ENCODE measurements at places on chromosomes 4 and X. TPM values are rescaled to one million over a fixed set of nuclear protein-coding genes. Genes with fewer than 3 reads are reported as not detected.

GRCh38 chr4:111873801-111874200 is 271.5 kb upstream of the FAM241A start:
- no peaks in the 10 kb centered on the region for H3K4me1 ChIP-seq
- no peaks in the 10 kb centered on the region for H3K27me3 ChIP-seq
- no peak overlapping the region for H3K27ac ChIP-seq
- no peak for DNase-seq
- H3K36me3 ChIP-seq = no peaks in the 10 kb centered on the region
- no peak overlapping the region for H3K4me3 ChIP-seq

DNA sequence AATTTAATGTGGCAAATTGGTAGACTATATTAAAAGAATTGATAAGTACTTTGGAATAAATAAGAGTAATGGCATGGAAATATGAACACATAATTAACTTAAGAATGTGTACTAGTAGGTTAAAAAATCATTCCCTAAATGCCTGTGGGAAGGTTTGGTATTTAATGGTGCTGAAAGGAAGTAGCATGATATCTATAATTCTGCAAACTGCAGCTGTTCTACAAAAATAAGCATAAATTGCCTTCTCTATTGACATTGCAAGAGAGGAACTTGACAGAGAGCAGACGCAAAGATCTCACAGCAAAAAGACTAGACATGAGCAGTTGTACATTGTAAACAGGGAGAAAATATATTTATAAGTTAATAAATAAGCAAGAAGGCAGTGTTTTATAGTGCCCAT is 752.5 kb upstream of the PCDH10 start:
- no peaks in the 10 kb centered on the region for H3K27me3 ChIP-seq
- H3K4me3 ChIP-seq = no peak overlapping the region
- no peak overlapping the region for H3K27ac ChIP-seq
- no peaks in the 10 kb centered on the region for H3K36me3 ChIP-seq
- no peaks in the 10 kb centered on the region for H3K4me1 ChIP-seq

Gene UGT2B7
- 0.96 TPM for total RNA-seq

GRCh38 chrX:26778320-26778888 is 562.4 kb downstream of the MAGEB5 start:
- no peak overlapping the region for H3K27ac ChIP-seq
- H3K27me3 ChIP-seq = no peaks in the 10 kb centered on the region
- no peak for DNase-seq
- no peak overlapping the region for H3K4me3 ChIP-seq
- no peaks in the 10 kb centered on the region for H3K36me3 ChIP-seq
- no peaks in the 10 kb centered on the region for H3K4me1 ChIP-seq

DNA sequence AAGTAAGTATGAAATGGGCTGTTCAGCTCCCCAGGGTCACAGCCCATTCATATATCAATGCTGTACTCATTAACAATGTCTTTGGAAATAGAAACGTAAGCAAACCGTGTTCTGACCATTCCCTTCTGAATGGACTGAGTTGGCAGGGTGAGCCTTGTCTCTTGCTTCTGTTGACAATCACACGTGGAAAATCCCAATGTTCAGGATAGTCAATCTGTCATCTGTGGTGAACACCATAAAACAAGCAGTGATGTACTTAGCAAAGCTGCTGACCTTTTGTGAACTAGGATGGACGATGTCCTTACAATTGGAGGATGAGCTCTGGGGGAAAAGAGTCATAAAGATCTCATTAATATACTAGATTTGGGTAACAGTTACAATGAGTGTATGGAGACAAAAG is 109.6 kb upstream of the PAQR3 start:
- H3K27me3 ChIP-seq = no peaks in the 10 kb centered on the region
- H3K4me3 ChIP-seq = no peak overlapping the region
- no peak overlapping the region for H3K27ac ChIP-seq
- no peak for DNase-seq

- no peak for DNase-seq
- H3K4me3 ChIP-seq = no peak overlapping the region
- no peaks in the 10 kb centered on the region for H3K36me3 ChIP-seq
- H3K4me1 ChIP-seq = no peaks in the 10 kb centered on the region
- no peaks in the 10 kb centered on the region for H3K27me3 ChIP-seq
- no peak overlapping the region for H3K27ac ChIP-seq
These were observed 218.7 kb upstream of the JADE1 start for GRCh38 chr4:128590773-128591172.

GRCh38 chr4:185573651-185574199 is 38.4 kb upstream of the PDLIM3 start:
- no peaks in the 10 kb centered on the region for H3K36me3 ChIP-seq
- H3K27me3 ChIP-seq = no peaks in the 10 kb centered on the region
- no peak overlapping the region for H3K4me3 ChIP-seq
- H3K27ac ChIP-seq = no peak overlapping the region
- H3K4me1 ChIP-seq = no peaks in the 10 kb centered on the region

Gene CXorf51A
- total RNA-seq = not detected

Gene GPRIN3
- 25.2 TPM for total RNA-seq

- peaks cover 6% of the 10 kb centered on the region for H3K36me3 ChIP-seq
- no peak for DNase-seq
- H3K4me1 ChIP-seq = peaks cover 3% of the 10 kb centered on the region
- no peak overlapping the region for H3K27ac ChIP-seq
- H3K4me3 ChIP-seq = no peak overlapping the region
- no peaks in the 10 kb centered on the region for H3K27me3 ChIP-seq
These were observed 168.0 kb downstream of the SOWAHB start for GRCh38 chr4:76729980-76730379.

DNA sequence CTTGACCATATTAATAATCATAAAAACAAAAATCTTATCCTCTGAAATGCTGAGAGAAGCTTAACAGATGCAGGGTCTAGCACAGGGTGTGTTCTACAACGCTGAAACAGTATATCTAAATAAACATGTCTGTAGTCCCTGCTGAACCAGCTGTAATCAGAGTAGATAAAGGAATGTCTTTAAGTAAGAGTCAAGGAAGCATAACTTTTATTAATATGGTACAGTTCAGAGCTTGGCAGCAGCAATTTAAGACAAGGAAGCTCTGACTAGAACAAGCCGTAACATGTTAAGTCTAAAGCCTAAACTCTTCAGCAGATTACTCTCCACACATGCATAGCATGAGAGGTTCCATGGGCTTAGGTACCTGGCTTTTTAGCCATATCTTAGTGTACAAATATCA is 36.1 kb downstream of the NFKB1 start:
- DNase-seq = no peak
- peaks cover 32% of the 10 kb centered on the region for H3K36me3 ChIP-seq
- no peaks in the 10 kb centered on the region for H3K4me1 ChIP-seq
- H3K4me3 ChIP-seq = no peak overlapping the region

GRCh38 chr4:171602638-171603355 is 210.4 kb upstream of the GALNTL6 start:
- no peak for DNase-seq
- H3K4me3 ChIP-seq = no peak overlapping the region

DNA sequence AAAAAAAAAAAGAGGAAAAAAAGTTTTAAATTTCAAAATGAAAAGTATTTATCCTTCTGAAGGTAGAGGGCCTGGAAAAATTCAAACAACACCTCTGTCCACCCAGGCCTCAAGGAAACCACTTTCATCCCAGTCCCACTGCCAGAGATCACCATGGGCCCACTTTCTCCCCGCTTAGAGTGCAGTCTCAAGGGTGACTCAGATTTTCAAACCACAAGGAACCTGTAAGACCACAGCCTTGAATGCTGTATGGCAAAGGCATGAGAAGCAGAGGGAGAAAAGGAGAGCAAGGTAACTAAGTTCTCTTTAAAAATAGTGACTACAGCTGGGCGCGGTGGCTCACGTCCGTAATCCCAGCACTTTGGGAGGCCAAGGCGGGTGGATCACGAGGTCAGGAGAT is 87.9 kb upstream of the PACRGL start:
- no peak overlapping the region for H3K4me3 ChIP-seq
- peaks cover 10% of the 10 kb centered on the region for H3K4me1 ChIP-seq
- DNase-seq = no peak
- H3K27me3 ChIP-seq = no peaks in the 10 kb centered on the region

DNA sequence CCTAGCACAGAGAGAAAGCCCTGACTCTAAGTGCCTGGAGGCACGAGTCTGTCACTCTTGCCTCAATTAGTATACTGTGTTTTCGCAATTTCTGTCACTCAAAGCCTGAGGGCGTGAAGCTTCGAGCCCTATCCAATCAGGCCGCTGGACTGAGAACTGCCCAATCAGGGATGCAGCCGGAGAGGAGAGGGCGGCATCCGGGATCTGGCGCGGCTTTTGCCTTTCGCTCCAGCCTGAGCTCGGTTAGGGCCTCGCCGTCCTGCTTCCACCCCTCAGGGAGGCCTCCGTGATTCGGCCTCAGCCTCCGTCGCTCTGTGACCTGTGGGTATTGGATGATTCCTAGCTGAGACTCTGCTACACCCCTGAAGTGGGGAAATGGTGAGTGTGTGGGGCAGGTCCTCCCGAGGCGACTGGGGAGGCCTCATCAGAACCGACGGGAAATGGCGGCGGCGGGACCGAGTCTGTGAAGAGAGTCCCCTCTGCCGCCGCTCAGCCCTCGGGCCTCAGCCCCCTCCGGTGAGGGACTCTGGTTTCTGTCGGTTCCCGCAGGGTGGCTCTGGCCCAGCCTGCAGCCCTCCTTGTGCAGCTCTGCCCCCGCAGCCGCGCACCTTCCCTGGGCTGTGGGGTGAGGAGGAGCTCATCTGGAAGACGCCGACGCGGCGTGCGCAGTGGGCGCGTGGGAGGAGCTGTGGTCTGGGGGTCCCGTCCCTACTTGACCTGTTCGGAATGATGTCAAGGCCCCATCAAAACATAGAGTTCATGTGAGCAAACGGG is 48.5 kb downstream of the ZNF141 start:
- no peaks in the 10 kb centered on the region for H3K27me3 ChIP-seq
- H3K36me3 ChIP-seq = no peaks in the 10 kb centered on the region
- H3K4me1 ChIP-seq = no peaks in the 10 kb centered on the region
- H3K27ac ChIP-seq = no peak overlapping the region

DNA sequence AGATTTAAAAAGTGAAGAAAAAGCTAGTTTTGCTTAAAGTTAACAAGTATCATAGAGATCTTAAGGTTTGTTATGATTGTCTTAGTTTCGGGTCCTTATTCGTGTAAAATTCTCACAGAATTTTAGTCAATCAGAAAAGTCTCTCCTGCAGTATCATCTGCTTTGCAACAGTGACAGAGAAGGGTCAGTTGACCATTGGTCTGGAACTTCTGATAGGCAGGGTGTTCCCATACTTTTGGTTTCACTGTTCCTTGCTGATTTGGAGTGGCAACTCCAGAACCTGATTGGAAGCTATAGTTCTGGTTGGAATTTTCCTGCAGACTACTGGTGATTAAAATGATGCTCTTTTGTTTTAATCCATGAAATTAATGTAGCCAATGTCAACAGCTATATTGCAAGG is 1.8 kb downstream of the IL15 start:
- H3K36me3 ChIP-seq = no peaks in the 10 kb centered on the region
- no peak for DNase-seq
- H3K27me3 ChIP-seq = no peaks in the 10 kb centered on the region
- no peak overlapping the region for H3K4me3 ChIP-seq
- no peak overlapping the region for H3K27ac ChIP-seq
- H3K4me1 ChIP-seq = peaks cover 9% of the 10 kb centered on the region

Gene PROM1
- 0.93 TPM for total RNA-seq

DNA sequence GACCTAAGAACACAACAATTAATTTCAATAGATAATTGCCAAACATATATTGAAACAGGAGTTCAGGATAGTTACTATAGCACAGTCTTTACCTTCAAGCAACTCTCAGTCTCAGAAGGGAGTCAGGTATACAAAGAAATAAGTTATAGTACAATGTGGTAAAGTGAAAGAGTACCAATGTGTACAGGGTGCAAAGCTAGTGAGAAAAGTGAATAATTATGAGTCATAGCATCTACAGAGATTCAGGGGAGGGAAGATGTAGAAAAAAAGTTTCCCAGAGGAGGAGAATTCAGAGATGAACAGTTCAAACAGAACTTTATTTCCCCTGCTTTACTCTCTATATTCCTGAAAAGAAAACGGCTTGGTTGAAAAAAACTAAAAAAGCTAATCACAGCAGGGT is 22.7 kb upstream of the DKK2 start:
- no peaks in the 10 kb centered on the region for H3K27me3 ChIP-seq
- no peaks in the 10 kb centered on the region for H3K36me3 ChIP-seq
- no peak overlapping the region for H3K27ac ChIP-seq
- H3K4me3 ChIP-seq = no peak overlapping the region
- no peaks in the 10 kb centered on the region for H3K4me1 ChIP-seq
- no peak for DNase-seq

DNA sequence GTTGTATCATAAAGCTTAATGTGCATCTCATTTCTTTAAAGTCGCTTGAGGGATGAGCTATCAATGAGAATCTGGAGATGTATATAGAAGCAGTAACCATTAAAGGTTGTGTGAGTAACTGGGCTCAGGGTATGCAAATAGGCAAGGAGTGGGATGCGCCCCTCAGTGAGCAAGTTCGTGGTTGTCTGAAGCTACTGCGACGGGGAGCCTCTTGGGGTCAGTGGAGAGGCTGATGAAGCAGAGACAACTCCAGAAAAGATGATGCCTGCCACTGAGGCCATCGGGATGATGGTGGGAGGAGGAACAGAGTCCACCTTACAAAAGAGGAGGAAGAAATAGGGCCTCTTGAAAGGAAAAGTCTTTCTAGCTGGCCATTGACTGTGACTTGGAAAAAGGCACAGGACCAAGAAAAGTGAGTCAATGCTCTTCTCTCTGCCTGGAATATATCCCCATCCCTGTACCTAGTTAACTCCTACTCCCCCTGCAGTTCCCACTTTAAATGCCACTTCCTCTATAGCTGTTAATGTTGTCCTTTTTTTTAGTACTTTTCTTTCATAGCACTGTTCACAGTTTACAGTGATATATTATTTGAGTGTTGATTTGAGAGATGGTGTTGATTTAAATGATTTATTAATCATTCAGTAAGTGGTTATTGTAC is 51.4 kb upstream of the LSM6 start:
- H3K4me1 ChIP-seq = no peaks in the 10 kb centered on the region
- H3K4me3 ChIP-seq = no peak overlapping the region
- H3K27ac ChIP-seq = no peak overlapping the region
- no peaks in the 10 kb centered on the region for H3K27me3 ChIP-seq

DNA sequence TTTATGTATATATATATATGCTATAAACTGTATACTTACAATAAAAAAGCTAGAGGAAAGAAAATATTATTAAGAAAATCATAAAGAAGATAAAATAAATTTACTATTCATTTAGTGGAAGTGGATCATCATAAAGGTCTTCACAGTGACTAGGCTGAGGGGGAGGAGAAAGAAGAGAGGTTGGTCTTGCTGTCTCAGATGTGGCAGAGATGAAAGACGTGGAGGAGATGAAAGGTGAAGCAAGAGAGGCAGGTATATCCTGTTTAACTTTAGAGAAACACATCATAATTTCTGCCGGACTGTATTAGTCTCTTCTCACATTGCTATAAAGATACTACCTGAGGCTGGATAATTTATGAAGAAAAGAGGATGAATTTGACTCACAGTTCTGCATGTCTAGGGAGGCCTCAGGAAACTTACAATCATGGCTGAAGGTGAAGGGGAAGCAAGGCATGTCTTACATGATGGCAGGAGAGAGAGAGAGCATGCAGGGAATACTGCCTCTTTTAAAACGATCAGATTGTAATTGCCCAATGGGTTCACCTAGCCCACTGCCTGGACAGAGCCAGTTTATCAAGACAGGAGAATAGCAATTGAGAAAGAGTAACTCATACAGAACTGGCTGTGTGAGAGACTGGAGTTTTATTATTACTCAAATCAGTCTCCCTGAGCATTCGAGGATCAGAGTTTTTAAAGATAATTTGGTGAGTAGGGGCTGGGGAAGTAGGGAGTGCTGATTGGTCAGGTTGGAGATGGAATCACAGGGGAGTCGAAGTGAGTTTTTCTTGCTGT is 22.1 kb upstream of the RRAGB start:
- H3K4me1 ChIP-seq = no peaks in the 10 kb centered on the region
- H3K4me3 ChIP-seq = no peak overlapping the region
- no peaks in the 10 kb centered on the region for H3K27me3 ChIP-seq
- no peak for DNase-seq
- no peak overlapping the region for H3K27ac ChIP-seq
- H3K36me3 ChIP-seq = no peaks in the 10 kb centered on the region

Gene NAP1L3
- 1.2 TPM for total RNA-seq
